SHP77 (cell line): ENCODE measurements at places on chromosomes 3 and 15.

DNA sequence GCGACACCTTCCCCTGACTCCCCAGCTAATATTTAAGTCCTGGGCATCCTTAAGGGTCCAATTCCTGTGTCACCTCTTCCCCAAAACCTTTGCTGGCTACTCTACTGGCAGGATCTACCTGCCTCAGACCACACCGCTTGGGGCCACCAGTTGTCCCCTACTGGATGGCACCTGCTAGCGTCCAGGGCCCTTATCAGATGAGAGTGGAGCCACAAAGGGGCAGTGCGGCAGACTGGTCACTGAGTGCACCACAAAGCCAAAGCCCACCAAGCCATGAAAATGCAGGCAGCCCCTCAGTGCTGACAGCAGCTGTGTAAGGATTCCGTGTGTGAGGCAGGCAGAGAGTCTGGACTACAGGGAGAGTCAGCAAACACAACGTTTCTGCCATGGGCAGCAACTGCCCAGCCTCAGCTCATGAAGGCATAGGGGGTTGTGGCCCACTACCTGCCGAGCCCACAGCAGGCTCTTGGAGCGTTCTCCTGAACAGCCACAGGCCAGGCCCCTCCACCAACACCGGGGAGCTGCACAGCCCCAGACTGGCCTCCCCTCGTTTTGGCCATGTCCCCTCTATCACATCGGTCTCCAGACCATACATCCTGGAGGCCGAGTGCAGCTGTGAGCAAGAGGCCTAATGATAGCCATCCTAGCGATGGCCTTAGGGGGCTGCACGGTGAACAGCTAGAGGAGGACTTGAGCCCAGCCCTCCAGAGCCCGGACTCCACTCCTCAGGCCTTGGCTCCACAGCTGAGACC lies 32.3 kb downstream of the ALDH1L1 start:
- no peak for DNase-seq

- no peak for DNase-seq
These were observed 92.3 kb upstream of the P2RY1 start for GRCh38 chr3:152742368-152743347.

- no peak for DNase-seq
These were observed 251.8 kb upstream of the SUCLG2 start for GRCh38 chr3:67906261-67906660.

DNA sequence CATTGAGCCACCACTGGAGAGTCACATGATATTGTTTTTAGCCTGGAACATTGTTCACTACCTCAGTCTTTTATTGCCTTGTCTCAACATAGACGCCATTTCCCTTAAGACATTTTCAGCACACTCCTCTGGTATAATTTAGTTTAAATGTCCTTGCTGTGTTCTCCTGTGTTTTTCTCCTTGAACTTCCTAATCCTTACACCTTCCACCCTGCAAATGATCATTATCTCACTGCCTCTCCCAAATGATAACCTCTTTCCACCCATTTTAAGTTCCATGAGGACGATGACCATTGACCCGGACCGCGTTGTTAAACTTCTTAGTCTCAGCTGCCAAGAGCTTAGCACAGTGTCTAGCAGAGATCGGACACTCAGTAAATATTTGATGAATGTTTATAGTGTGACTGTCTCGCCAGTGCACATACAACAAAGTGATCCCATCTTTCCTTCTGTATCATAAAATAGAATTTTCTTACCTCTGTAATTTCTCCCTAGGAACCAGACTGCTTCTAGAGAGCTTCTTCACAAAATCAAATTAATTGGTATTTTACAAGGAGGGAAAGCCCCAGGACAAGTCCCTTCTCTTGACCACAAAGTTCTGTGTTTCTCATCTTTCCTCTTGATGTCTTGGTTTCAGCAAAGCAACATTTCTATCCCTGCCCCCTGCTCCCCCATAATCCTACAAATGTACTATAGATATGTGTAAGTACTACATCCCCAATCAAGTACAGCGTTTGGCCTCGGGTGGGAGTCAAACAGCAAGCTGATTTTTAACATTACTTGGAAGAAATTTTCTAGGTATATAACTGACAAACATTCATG lies 429.6 kb downstream of the LPP start:
- DNase-seq, result no peak

- no peak for DNase-seq
These were observed 519.3 kb upstream of the CADM2 start for GRCh38 chr3:84439476-84439875.

GRCh38 chr3:72629191-72629631 lies 219.0 kb downstream of the SHQ1 start:
- no peak for DNase-seq

- DNase-seq, result no peak
These were observed 12.0 kb upstream of the TASOR start for GRCh38 chr3:56694867-56695683.

DNA sequence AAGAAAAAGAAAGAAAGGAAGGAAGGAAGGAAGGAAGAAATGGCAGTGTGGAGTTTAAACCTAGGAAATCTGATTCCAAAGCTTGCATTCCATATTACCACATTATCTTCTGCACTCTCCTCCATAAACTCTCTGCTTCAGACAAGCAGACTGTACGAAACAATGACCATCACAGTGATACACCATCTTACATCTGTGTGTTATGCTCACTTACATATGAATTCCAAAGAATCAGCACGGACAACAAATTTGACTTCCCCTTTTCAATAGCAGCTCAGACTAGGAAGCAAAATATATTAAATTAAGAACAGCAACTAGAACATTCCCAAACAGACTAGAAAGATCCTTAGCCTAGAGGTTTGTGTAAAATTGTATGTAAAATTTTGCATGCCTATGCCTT lies 18.0 kb upstream of the PPM1L start:
- DNase-seq, result no peak

DNA sequence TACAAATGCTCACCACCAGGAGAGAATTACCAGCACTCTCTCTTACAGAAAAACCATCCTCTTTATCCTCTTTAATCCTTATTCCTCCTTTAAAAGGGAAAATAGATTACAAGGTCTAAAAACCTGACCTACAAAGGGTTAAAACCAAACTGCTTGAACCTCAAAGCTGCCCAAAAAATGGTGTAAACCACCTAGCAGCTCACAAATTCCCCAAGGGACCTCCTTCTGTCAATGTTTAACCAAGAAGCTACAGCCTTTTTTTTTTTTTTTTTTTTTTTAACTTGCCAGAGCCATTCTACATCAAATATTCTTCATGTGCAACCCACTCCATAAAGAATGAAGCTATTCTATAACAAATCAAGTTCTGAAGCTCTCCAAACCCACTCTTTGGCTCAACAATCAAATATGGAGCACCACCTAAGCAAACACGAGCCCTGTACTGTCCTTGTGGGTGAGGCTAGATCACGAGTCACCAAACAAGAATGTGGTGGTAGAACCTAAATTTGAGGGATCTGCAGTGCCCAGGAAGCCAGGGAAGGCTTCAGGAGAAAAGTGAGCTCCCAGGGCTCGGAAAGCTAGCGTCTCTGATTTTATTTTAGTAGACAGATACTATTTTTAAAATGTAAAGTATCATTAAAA lies 20.1 kb downstream of the OSBPL10 start:
- no peak for DNase-seq

GRCh38 chr3:136984837-136985236 lies 27.1 kb downstream of the IL20RB start:
- DNase-seq, result no peak

GRCh38 chr3:143078883-143079282 lies 40.7 kb upstream of the CHST2 start:
- DNase-seq, result no peak

DNA sequence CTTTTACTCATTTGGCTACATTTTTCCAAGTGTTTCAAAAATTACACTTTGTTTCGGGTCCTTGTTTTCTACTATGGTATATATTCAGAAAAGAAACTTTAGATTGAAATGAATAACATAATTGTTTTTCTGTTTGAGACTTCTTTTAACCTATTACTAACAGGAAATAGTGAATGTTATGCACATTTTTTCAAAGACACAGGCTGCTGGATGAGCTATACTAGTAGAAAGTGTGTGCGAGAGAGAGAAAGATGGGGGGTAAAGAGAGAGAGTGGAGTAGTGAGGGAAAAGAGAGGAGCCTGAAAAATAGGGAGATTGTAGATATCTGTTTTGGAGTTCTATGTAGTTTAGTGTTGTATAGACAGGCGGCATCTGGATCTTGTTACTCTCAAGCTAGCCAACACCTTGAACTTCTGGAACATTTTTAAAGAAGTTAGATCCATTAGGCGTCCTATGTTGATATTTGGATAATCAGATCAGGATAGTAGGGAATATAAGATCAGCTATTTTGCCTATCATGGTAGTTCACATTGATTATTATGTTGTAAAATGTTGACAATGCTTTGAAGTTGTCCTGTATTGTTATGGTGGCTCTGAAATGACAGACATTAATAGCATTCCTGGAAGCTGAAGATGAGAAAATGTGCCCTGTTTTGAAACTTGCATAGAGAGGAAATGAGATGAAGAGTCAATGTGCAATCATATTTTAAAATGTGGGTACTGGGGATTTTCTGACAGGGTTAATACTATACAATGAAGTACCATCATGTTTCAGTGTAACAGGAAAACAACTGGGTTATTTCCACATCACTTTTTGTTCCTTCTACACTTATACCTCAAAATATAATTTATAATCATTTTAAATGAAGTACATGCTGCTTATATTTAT lies 2.6 kb downstream of the RBMS3 start:
- DNase-seq, result no peak

DNA sequence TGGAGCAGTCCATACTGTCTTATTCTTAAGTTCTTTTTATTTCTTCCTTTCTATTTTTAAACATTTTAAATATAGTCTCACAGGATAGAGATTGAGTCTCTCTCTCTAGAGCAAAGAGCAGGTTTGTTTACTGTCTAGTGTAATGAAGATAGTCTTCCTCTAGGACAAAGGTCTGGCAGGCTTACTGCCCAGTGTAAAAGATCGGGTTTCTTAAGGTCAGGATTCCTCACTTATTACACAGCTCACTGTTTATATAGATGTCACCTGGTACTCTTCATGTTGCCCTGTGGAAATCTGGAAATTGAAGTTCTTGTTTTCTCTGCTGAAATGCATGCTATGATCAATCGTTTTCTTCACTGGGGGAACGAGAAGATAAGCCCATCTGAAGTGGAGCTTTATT lies 76.0 kb downstream of the ZBBX start:
- DNase-seq, result peak; percentile 9

GRCh38 chr3:192215-192929 lies 4.2 kb upstream of the CHL1 start:
- no peak for DNase-seq

DNA sequence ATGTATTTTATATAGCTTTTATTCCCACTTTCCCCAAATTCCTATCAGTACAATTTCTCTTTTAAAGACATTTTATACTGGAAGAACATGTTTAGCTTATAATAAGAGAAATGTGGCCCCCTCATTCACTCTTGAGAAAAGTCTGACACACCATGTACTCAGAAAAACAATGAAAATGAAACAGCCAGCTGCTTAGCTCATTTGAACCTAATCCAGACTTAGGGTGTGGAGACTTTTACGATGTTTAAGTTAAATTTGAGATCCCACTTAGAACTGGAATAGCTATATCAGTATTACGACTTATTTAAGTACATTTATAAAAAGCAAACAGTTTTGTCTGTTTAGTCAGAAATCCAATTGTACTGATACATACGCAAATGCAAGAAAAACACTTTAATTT lies 252.3 kb upstream of the ARRDC4 start:
- no peak for DNase-seq

GRCh38 chr3:64030741-64031140 lies 7.4 kb upstream of the PSMD6 start:
- peak; percentile 80 for DNase-seq

- DNase-seq, result peak; percentile 6
These were observed 25.2 kb downstream of the OXNAD1 start for GRCh38 chr3:16290007-16290826.

- DNase-seq, result peak; percentile 85
These were observed 39.3 kb upstream of the PXYLP1 start for GRCh38 chr3:141192345-141192744.

- no peak for DNase-seq
These were observed 36.5 kb downstream of the ZDHHC19 start for GRCh38 chr3:196174652-196175051.

GRCh38 chr15:81573098-81573746 lies 199.2 kb upstream of the TMC3 start:
- DNase-seq, result no peak

DNA sequence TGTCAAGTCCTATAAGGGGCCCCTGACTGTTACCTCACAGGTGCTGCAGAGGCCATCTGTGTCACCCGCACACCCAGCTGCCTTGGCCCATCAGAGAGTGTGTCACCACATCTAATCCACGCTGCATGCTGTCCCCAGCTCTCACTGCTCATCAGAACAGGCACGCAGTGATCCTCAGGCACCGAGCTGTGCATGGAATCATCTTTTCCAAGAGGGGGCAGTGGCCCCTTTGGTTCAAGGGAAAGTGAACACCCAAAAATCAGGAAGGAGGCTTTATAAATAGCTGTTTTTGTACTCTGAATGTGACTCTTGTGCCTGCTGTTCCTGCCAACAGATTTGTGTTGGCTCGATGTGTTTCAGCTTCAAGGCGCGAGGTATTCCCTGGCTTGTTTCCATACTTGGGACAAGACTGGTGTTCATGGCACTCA lies 110.3 kb upstream of the ETV5 start:
- no peak for DNase-seq

GRCh38 chr3:46549408-46549904 lies 16.6 kb downstream of the LRRC2 start:
- no peak for DNase-seq

- DNase-seq, result no peak
These were observed 148.1 kb downstream of the LMLN start for GRCh38 chr3:198107840-198108734.

DNA sequence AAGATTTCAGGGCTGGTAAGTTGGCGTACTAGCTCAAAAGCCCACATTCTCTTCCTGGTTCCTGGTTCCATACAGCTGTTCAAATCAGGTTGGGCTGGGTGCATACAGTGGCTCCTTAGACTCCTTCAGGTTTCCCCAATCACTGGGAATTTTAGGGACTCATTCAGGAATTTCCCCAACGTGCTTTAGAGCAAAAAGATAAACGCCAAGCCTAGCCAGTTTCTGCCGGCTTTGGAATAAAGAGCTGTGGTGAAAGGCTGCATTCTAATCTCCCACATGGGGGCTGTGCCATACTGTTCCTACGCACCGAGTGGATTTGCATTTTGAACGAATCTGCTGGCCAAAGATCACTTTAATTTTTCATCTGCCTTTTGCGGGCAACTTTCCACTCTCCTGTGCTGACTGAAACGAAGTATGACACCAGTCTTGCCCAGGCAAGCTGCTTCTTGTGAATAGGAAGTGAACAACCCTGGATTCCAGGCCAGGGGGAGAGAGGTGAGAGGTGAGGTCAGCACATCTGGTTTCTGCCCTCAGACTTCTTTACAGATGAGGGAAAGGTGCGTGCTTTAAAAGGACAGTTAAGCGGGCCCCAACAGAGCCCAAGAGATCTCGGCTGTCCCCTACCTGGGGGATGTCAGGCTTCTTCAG lies 184.2 kb upstream of the PDZRN3 start:
- DNase-seq, result no peak

DNA sequence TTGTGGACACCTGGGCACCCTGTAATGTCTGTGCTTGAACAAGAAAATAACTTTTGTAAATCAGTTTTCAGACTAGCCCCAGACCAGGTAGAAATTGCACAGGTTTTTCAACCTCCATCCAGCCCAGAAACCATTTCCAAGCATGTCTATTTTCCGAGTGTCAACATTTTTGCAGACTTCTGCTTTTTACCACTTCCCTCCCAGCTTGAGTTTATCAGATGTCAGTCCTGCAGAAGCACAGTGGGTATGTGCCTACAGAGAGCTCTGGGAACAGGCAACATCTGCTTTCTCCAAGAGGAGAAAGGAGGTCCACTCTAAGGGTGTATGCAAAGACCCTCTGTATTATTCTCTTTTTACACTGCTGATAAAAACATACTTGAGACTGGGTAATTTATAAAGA lies 83.9 kb downstream of the LRRK1 start:
- no peak for DNase-seq
